Spinal cord (tissue), 10 donors: ENCODE measurements at places on chromosomes 1 and 21. TPM values are rescaled to one million over a fixed set of nuclear protein-coding genes. Genes with fewer than 3 reads are reported as not detected.

- DNase-seq = peak; percentile 84
These were observed 425.3 kb downstream of the USP25 start for GRCh38 chr21:16154951-16155635.

DNA sequence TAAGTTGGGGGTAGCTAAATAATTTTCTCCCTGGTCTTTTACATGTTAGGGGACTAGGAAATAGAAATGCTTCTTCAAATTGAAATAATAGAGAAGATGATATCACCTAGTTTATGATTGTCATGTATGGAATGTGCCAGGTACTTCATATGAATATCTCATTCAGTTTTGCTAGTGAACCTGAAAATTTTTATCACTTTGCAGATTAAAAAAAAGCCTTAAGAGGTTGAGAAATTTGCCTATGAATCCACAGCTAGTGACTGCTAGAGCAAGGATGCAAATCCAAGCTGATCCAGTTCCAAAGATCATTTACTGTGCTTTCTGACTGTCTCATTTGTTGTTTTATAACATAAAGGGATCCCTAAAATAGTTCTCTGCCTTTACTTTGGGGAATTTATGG is 24.7 kb downstream of the RNF2 start:
- no peak for DNase-seq

GRCh38 chr1:204408074-204408507 is 3.5 kb downstream of the PPP1R15B start:
- DNase-seq = peak; percentile 87

DNA sequence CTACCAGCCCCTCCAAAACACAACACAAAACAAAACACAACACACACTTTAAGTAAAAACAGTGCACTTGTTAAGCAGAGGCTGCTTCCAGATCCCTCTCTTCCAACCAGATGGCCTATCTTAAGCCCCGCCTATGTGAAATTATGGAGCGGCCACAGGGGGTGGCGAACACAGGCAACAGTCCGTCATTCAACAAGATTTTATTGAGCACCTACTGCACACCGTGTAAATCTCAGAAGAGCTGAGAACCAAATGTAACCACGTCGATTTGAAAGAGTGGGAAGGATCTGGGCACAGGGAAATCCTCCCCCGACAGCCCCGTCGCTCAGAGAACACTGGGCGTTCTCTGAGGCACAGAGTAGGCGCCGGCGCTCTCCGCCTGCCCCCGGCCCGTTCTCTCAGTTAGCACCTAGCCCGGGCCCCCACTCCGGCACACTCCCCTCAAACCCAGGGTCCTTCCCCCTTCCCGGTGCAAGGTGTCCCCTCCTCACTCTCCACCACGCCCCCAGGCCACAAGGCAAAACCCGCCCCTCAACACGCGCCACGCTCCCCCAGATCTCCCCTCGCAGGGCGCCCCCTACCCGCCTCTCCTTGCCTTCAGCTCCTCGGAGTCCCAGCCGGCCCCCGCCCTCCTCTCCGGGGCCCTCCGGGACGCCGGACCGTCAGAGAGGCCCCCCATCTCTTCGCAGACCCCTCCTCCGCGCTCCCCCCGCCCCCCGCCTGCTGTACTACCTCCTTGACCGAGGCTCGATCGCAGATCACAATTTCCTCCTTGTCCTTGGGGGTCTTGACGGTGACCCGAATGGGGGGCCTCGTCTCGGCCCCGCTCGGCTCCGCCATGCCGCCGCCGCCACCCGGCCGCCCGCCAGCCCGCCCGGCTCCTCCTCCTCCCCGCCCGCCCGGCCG is 483 bp downstream of the UBQLN4 start:
- peak; percentile 89 for DNase-seq

DNA sequence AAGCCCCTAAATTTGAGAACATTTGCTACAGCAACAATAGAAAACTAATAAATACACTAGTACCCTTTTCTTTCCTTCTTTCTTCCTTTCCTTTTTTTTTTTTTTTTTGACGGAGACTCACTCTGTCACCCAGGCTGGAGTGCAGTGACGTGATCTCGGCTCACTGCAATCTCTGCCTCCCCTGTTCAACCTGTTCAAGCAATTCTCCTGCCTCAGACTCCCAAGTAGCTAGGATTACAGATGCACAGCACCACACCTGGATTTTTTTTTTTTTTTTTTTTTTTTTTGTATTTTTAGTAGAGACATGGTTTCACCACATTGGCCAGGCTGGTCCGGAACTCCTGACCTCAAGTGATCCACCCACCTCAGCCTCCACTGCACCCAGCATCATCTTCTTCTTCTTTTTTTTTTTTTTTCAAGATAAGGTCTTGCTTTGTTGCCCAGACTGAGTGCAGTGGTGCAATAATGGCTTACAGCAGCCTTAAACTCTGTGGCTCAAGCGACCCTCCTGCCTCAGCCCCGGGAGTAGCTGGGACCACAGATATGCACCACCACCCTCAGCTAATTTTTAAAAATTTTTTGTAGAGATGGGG is 19.6 kb upstream of the CBR3 start:
- no peak for DNase-seq

GRCh38 chr1:160410406-160411005 is 10.1 kb downstream of the VANGL2 start:
- DNase-seq = peak; percentile 93

DNA sequence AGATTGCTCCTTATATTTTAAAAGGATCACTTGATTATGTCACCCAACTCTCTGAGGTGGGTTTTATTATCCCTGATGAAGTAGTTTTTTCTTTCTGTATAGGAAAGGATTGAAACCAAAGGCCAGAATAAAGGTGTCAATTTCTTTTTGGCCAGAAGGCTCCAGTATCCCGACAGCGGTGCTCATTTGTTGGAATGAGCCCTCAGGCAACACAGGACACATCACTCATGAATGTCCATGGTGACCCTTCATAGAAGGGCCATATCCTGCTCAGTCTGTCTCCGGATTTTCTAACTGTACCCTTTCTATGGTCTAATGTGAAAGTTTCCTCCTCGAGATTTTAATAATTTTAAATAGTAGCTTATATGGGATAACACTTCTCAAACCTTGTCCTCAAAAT is 171.3 kb upstream of the USP24 start:
- no peak for DNase-seq

- DNase-seq = no peak
These were observed 37.9 kb downstream of the ACOT7 start for GRCh38 chr1:6355621-6356020.

DNA sequence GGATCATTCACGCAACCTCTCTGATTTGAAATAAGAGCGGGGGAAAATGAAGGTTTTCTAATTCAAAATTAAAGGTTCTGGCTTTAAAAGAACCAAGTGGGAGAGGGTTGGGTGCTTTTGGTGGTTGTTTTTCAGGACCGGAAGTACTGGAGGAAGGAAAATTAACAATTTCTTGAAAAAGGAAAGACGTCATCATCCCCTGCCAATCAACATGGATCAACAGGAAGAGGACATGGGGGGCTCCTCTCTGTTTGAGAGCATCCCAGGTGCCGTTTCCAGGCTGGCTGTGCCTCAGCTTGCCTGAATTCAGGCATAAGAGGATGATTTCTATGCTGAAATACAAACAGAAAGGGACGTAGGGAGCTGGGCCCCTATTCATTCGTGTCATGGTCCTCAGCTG is 21.6 kb upstream of the NID1 start:
- no peak for DNase-seq

DNA sequence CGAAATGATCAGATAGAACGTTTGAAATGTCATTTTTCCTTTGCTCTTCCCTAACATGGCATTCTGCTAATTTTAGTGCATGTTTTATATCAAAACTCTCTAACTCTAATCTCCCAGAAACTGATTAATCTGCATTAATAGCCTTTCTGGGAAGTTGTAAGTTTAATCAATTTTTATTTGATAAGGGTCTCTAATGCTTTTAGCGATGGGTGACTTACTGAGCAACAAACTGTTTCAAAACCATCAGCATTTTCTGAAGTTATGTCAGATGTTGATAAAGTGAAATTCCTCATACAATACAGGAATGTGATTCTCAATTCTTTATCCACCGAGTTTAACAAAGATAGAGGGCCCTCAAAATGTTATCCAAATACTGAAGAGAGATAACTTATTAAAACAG is 431.6 kb upstream of the CXADR start:
- no peak for DNase-seq

- DNase-seq = no peak
These were observed 474.4 kb downstream of the SETD4 start for GRCh38 chr21:35585878-35586277.

- no peak for DNase-seq
These were observed 4.4 kb upstream of the SLC37A1 start for GRCh38 chr21:42509244-42509643.

DNA sequence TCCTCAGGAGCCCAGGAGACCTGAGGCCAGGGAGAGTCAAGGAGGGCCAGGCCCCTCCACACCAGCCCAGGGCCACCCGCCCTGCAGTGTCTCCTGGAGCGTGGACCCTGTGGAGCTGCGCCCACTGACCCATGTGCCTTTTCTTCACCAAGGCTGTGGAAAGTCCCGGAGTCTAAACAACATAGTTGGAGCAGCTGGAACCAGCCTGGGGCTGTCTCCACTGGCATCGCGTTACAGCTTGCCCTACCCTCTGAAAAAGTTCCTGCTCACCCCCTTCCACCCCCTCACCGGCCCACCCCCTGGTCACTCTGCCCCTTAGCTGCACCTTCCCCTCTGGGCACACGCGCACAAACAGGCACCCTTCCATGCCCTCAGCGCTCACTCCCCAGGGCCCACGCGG is 18.3 kb downstream of the KCNC4 start:
- DNase-seq = no peak

GRCh38 chr21:44636209-44637017 is 743 bp upstream of the KRTAP10-10 start:
- DNase-seq = no peak

GRCh38 chr1:241821363-241821762 is 26.6 kb upstream of the EXO1 start:
- DNase-seq = no peak

GRCh38 chr1:70902211-70902610 is 145.4 kb downstream of the PTGER3 start:
- DNase-seq = no peak

DNA sequence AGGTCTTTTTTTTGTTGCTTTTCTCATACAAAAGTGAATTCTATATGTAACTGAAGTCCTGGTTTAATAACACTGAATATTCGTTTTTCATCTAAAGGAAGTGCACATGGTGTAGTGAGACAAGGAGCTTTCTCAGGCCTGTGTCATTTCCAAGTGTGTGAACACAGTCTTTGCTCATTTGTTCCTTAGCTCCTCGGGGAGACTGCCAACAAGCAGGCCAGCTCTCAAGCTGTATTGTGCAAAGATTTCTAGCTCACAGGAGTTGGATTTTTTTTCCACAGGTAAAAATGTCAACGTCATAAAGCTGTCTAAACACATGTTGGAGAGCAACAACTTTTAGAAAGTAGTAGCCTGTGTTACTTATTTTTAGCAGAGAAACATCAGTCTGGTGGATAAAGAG is 87.8 kb upstream of the S1PR1 start:
- DNase-seq = peak; percentile 79

DNA sequence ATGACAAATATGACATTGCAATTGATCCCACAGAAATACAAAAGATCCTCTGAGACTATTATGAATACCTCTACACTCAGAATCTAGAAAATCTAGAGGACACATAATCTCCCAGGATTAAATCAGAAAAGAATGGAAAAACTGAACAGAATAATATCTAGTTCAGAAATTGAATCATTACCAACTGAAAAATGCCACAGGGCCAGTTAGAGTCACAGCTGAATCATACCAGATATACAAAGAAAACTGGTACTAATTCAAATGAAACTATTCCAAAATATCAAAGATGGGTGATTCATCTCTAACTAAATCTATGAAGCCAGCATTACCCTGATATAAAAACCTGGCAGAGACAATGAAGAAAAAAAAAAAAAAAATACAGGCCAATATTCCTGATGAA is 149.3 kb downstream of the BRINP3 start:
- DNase-seq = no peak

DNA sequence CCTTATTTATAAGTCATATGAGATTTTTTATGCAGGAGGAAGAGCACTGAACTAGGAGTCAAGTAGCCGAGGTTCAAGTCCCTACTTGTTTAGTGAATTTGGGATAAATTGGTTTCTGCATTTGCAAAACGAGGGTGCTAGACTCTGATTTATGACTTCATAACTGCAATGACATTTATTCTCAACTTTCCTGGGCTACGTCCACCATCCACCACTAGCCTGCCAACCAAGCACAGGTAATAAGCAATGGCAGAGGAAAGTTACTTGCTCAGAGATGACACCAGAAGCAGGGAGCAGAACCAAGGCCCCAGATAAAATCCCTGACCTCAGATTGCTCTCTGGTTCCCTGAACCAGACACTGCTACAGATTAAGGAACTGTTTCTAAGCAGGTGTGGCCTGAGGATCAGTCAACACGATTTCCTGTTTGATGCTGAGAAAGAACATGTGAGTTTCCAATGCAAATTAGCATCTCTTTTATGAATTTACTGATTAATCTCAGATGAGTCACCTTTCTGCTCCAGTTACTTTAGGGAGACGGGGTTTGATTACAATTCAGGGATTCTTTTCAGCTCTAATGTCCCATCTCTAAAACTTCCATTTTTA is 52.7 kb downstream of the PLPP3 start:
- DNase-seq = no peak

- no peak for DNase-seq
These were observed 2.2 kb upstream of the EPHA2 start for GRCh38 chr1:16158025-16158424.

DNA sequence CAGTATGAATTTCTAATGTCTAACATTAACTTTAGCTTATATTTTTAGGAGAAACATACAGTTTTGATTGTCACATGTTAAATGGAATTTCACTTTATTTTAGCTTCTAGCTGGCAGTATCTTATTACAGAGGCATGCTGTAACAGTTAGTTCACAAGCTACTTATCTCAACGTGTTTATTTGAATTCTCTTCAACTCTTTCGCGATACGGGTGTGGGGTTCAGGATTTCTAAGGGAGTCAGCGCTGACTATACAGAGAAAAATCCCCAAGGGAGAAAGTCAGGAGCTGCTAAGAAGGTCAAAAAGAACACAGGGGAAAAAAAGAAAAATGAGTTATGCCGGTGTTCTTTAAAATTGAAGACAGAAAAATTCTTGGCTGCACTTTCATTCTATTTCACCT is 296.2 kb downstream of the VAV3 start:
- DNase-seq = no peak

DNA sequence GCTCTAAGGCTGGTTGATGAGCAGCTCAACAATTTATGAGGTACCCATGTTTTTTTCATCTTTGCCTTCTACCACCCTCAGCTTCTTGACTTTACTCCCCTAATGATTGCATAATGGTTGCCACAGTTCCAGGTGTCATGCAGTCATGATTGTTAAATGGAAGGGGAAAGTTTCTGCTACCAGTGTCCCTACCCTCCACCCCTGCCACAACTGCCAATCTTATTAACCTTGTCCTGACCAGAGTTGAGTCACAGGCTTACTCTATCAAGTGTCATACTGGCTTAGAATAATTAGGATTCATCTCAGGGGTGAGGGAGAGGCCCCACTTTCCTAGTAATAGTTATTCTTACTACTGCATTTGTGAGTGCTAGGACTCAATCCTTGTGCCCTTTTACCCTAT is 7.9 kb upstream of the FUBP1 start:
- no peak for DNase-seq

The RORC gene
- not detected for total RNA-seq

The AIM2 gene
- total RNA-seq = 1.5 TPM

The ADAR gene
- total RNA-seq = 108 TPM

The FCGR3A gene
- total RNA-seq = 5.6 TPM

The NR1I3 gene
- total RNA-seq = not detected

The MARK1 gene
- 35.9 TPM for total RNA-seq

The HCN3 gene
- total RNA-seq = 9.0 TPM

The HAO2 gene
- not detected for total RNA-seq

The LMOD1 gene
- total RNA-seq = 8.4 TPM

The FCN3 gene
- total RNA-seq = 0.44 TPM

The S100A14 gene
- total RNA-seq = 0.61 TPM
